ENCODE measurements at places on chromosomes 2 and 18.

- no peak for DNase-seq
Measured at GRCh38 chr2:100071335-100072043, 70.9 kb downstream of the AFF3 start.

- no peak for DNase-seq
Measured at GRCh38 chr18:3279201-3280185, 17.6 kb downstream of the MYL12B start.

GRCh38 chr2:62727876-62728566 lies 22.5 kb downstream of the EHBP1 start:
- DNase-seq, result no peak

GRCh38 chr2:61426267-61426897 lies 44.5 kb downstream of the USP34 start:
- peak; percentile 34 for DNase-seq

GRCh38 chr2:40251137-40251536 lies 200.8 kb downstream of the SLC8A1 start:
- DNase-seq, result no peak

DNA sequence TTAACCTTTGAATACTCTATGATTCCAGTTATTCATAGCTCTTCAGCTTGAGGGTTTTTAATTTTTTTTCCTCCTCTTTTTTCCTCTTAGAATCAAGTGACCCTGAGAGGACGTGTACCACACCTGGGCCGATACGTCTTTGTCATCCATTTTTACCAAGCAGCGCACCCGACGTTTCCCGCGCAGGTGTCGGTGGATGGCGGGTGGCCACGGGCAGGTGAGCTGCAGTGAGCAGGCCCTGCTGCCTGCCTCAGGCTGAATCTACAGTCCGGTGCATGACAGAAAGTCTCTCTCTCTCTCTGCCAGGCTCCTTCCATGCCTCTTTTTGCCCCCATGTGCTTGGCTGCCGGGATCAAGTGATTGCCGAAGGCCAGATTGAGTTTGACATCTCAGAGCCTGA lies 153.1 kb downstream of the LAMA3 start:
- no peak for DNase-seq

GRCh38 chr2:99959261-99960014 lies 183.0 kb downstream of the AFF3 start:
- DNase-seq, result no peak

GRCh38 chr2:237278568-237278967 lies 135.4 kb downstream of the COL6A3 start:
- DNase-seq, result peak; percentile 60

GRCh38 chr2:74724496-74724895 lies 70.4 kb downstream of the SEMA4F start:
- DNase-seq, result no peak

GRCh38 chr2:171958475-171958874 lies 36.2 kb downstream of the HAT1 start:
- DNase-seq, result no peak

- DNase-seq, result peak; percentile 27
Measured at GRCh38 chr18:58953627-58954026, 89.0 kb downstream of the ZNF532 start.

GRCh38 chr2:177585234-177585863 lies 192.8 kb downstream of the AGPS start:
- no peak for DNase-seq

DNA sequence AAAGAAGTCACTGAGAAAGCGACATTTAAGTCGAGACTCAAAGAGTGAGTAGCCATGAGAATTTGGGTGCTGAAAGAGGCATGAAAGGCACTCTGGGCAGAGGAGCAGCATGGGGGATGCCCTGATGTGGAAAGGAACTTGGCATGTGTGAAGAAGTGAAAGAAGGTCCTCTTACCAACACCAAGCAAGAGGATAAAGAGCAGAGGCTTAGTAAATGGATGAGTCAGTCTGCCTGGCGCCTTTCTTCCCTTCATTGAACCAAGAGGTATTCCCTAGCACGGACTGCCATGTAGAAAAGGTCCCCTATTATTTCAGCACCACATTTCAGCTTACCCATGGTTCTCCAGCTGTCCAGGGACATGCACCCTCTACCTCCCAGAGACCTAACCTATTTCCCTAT lies 221.1 kb upstream of the NRP2 start:
- no peak for DNase-seq

GRCh38 chr2:3594493-3595281 lies at the start of gene COLEC11:
Gene COLEC11, plus strand, starts transcription at chr2:3595112. Its CDS starts 9,229 bp downstream, at chr2:3604341.
- peak; percentile 89 for DNase-seq

DNA sequence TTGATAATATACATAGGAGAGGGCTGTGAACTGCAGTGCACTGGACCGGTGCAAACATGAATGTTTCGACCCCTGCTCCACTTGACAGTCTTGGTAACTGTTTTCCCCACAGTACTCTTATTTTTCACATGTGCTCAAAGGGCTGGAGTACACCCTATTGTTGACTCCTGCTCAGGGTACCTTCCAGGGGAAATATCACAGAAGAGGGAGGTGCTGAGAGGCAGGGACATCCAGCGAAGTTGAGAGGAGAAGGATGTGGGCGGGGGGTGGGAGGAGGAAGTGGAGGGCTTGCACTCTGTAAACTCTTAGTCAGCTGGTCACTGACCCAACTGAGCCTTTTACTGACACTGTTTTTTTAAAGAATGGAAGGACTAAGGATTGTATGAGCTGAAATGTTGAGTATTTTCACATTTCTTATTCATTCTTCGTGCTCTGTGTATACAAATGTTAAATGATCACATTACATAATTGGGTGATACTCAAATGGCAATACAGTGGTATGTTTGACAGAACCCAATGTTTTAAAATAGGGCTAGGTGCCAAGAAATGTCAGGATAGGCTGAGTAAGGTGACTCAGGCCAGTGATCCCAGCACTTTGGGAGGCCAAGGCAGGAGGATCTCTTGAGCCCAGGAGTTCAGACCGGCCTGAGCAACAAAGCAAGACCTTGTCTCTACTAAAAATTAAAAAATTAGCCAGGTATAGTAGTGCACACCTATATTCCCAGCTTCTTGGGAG lies 10.0 kb downstream of the INPP4A start:
- no peak for DNase-seq

- DNase-seq, result peak; percentile 74
Measured at GRCh38 chr2:85678794-85679672, 11.0 kb upstream of the SFTPB start.

DNA sequence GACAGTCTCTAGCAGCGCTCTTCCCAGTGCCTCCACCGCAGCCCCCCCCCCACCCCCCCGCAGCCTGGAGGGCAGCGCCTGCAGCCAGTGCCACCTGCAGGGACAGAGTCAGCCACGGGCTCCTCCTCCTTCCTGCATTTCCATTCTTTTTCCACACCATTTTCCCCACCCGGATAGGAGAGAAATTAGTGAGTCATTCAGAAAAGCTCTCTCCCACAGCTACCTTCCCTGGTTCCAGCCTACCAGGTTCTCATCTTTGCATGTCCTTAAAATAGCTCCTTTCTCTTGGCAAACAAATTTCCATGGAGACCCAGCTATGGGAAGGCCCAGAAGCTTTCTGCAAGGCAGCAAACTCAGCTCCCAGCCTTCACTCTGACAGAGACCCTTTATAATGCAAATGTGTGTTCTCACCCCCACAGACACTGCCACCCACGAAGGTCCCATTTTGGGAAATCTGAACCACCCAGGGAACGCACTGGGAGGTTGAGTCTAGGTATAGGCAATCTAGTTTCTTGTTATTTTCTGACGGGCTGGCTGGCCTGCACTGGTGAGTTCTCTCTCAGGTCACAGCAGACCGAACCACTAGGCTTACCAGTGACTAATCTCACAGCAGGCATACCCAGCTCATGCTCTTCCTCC lies 41.8 kb upstream of the ATG16L1 start:
- DNase-seq, result no peak

- no peak for DNase-seq
Measured at GRCh38 chr2:189549449-189549832, 31.1 kb downstream of the SLC40A1 start.

DNA sequence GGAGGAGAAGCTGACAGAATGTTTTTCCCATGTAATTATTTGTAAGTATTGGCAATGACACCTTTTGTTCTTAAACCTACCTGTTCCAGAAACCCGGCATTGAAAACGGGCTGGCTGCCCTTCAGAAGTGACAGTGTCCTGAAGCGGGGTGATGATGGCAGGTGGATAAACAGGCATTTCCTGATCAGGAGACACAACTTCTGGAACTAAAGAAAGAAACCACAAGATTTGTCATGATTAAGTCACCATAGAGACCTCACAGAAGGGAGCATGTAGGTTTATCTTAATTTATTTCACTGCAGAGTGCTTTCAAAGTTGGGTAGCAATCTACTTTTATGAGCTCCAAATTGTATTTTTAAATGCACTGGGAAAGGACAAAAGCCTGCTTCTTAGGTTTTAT lies 43.1 kb downstream of the TTN start:
- no peak for DNase-seq

DNA sequence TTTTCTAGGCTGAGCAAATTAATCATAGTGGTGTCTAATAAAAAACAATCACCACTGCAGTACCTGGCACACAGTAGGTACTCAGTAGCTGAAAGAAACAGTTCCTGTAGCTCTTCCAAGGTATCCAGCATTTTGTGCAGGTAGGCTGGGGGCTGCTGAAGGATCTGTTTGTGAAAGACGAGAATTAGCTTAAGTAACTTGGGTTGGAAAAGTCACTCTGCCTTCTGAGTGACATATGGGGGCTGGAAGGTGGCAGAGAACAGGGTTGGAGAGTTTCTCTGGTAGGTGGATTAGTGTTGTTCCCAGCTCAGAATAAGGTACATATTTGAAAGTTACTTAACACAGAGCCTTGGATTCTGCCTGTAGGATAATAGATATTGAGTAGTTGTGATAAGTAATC lies 72.8 kb downstream of the FMNL2 start:
- no peak for DNase-seq

DNA sequence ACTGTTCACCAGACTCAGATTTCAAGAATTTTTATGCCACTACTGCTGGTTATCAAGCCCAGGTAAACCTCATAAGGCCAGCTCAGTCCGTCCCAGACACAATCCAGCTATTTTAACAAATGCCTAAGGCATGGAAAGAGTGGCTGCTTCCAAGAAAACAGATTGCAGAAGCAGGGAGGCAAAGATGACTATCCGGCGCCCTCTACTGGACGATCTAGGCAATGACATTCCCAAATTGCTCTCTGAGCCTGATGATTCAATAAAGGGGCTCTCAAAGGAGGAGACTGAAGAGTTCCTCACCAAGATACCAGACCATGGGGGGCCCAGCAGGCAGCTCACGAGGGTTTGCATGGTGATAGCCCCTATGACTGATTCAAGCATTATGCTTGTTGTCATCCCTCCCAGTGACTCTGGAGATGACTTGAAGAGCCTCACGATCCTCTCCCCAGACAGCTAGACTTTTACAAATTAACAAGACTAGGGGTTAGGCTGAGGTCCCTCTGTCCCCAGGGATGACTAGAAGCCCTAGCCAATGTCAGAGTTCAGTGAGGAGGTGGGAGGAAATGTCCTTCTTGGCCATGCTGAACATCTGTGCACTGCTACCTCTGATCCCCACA lies 25.0 kb downstream of the SERPINB8 start:
- peak; percentile 19 for DNase-seq

- peak; percentile 37 for DNase-seq
Measured at GRCh38 chr2:201419057-201419635, 32.1 kb downstream of the TRAK2 start.

- DNase-seq, result no peak
Measured at GRCh38 chr2:54967269-54967668, 83.0 kb downstream of the RTN4 start.

- no peak for DNase-seq
Measured at GRCh38 chr18:79493211-79493800, 97.6 kb downstream of the NFATC1 start.

DNA sequence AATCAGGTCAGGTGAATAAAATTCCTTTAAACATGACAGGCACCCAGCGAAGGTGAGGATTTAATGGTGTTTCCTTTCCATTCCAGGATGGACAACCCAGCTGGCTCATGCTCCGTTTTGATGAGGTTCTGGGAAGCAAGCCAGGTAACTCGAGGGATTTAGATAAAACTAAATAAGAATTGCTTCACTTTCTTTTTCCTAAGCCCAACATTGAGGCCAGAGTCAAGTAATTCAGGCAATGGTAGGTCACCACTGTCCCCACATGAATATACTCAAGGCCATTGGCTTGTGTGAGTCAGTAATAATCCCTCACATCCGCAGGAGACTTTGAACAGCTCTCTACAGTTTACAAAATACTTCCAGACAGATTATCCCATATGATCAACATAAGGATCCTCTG lies 16.2 kb upstream of the LRATD1 start:
- no peak for DNase-seq

- DNase-seq, result no peak
Measured at GRCh38 chr2:1650085-1650872, 94.0 kb downstream of the PXDN start.

GRCh38 chr18:46519870-46520269 lies 137.2 kb downstream of the LOXHD1 start:
- no peak for DNase-seq

- no peak for DNase-seq
Measured at GRCh38 chr2:67571785-67572718, 174.9 kb downstream of the ETAA1 start.

DNA sequence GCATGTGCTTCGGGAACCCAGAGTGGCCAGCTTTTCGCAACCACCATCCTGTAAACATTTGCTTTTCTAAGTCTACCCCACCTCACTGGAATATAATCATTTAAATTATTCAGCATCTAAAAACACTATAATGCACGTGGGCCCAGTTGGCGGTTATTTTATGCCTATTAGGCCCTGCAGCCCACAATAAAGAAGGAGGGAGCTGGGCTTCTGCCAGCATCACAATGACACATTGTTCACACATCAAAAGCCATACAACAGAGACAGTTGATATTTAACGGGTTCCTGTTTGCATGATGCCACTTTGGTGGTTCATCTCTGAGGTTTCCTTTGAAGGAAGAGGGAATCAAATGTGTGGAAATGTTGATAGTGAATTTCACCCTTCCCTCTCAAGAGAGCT lies 916.0 kb upstream of the CELF4 start:
- no peak for DNase-seq

GRCh38 chr2:218877891-218878290 lies 2.8 kb upstream of the WNT10A start:
- DNase-seq, result peak; percentile 32

- DNase-seq, result peak; percentile 54
Measured at GRCh38 chr2:231709636-231709980, 1.3 kb downstream of the PTMA start.

- no peak for DNase-seq
Measured at GRCh38 chr18:79496237-79496977, 100.7 kb downstream of the NFATC1 start.

GRCh38 chr2:196651387-196652094 lies 12.0 kb downstream of the CCDC150 start:
- no peak for DNase-seq
